ENCODE measurements at places on chromosomes 1 and 21.

DNA sequence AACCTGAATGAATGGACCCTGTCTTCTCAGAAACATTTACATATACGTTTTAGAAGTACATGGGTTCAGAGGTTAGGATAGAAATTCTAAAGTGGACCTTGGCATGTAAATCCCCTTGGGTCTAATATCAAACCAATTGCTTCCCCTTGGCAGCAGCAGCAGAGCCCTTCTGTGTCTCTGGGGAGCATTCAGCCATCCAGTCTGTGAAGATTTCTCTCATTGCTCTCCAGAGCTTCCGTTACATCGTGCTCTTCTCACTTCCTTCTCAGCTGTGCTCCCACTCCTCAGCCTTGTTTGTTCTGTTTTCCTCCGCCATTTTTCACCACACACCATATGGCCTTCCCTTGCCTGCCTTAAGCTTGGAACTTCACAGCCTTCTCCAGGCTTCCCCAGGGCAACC is 61.5 kb upstream of the ATP1B1 start:
- DNase-seq, result no peak

GRCh38 chr1:91622616-91623015 is 122.0 kb downstream of the CDC7 start:
- no peak for DNase-seq

DNA sequence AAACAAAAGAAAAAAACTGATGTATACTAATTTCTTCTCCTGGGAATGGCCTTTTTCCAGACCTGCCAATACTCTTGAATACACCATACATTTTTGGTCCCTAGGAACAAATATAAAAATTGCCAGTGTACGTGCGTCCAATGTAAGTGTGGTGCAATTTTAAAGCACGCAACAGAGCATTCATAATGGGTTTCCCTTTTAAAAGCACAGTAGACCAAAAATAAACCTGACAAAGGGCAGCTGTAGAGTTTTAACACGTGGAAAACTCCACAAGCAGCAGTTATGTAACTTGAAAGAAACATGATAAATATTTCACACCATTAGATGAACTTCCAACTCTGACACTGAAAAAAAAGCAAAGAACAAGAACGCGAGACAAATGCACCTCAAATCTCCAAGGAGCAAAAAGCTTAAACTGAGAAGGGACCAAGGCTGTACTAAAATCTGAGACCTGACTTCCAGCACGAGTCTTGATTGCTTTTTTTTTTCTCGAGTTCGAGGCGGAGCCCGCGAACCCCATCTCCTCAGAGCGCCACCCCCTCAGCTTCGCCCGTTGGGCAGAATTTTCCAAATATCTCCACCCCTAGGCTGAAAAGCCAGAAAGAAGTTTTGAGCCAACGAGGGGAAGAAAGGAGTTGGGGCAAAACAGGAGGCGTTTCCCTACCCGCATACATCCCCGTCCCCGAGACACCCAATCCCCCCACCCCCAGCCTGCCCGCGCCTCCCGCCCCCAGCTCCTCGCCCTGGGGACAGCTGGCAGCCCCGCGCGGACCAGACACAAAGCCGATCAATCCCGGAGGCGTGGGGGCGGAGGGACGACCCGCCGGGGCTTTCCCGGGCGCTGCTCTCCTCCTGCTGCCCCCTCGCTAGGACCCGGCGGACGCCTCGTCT is at the start of gene JAM2:
JAM2 (plus strand) TSS at position 599 of the 891 bp plus-strand sequence. CDS start 564 bp downstream, outside the sequence.
- DNase-seq, result no peak

GRCh38 chr1:200634261-200635122 is 13.9 kb upstream of the KIF14 start:
- DNase-seq, result no peak

DNA sequence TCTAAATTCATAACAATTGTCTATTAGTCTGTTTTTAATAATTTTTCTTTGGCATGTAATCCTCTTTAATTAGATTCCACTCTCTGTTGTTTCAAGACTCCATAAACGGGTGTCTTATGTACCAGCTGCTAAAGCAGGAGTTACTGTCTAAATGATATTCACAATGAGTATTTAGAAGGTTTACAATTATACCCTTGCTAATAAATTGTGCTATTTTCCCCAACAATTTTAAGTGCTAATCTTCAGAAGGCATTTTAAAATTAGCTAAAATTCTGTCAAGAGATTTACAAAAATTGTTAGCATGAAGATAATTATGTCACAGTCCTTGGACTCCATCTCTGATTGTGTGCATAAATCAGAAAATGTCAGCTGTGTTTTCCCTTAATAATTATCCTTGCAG is 83.7 kb downstream of the DPYD start:
- no peak for DNase-seq

GRCh38 chr1:31605908-31606427 is 11.5 kb upstream of the HCRTR1 start:
- no peak for DNase-seq

DNA sequence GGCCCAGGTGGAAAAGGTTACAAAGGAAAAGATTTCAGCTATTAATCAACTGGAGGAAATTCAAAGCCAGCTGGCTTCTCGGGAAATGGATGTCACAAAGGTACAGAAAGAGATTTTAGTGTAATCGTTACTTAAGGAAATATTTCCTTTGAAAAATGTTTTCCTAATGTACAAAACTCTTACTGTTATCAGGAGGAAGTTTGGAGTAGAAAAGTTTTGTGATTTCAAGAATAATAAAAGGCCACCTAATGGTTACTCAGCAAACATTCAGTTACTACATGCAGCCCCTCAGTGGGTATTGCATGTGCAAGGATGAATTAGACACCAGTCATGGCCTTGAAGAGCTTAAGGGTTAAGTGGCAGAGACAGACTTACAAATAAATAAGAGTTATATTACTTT is 85.2 kb downstream of the SDCCAG8 start:
- no peak for DNase-seq

GRCh38 chr1:234409328-234409727 is 36.1 kb downstream of the COA6 start:
- DNase-seq, result no peak

- no peak for DNase-seq
These were observed 489.6 kb downstream of the TTLL7 start for GRCh38 chr1:83509301-83509781.

DNA sequence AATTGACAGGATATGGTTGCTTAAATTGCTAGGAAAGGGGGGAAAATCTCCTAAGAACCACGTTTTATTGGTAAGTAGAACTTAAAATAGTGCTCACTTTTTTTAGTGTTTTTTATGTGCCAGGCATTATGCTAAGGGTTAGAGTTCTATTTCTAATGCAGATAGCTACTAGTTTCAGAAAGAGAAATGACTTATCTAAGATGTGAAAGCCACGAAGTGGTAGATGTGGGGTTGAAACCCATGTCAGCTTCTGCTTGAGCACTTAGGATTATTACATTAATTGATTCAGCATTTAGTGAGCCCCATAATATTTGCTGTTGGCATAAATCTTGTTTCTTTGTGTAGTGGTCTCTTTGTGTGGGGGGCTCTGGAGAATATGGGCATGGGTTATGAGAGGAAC is 24.7 kb downstream of the CACHD1 start:
- DNase-seq, result no peak

GRCh38 chr1:71706029-71706671 is 576.2 kb downstream of the NEGR1 start:
- DNase-seq, result no peak

- no peak for DNase-seq
These were observed 53.7 kb downstream of the ELK4 start for GRCh38 chr1:205577874-205578658.

DNA sequence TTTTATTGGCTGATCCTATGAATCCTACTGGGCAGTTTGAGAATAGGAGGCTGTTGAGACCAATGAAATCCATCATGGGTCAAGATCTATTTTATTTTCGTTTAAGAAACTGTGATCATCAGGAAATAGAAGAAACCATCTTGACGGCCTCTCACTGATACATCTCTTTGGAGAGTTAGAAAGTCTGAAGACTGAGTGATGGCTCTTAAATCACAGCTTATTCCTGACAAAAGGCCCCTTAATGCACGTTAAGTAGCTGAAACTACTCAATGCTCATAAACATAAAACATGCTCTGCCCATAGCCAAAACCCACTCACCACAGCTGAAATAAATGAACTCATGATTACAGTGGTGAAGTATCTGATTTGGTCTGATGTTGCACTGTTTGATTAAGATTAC is 784.5 kb upstream of the NEGR1 start:
- DNase-seq, result no peak

GRCh38 chr1:207431508-207431907 is 22.6 kb upstream of the CR2 start:
- DNase-seq, result no peak

DNA sequence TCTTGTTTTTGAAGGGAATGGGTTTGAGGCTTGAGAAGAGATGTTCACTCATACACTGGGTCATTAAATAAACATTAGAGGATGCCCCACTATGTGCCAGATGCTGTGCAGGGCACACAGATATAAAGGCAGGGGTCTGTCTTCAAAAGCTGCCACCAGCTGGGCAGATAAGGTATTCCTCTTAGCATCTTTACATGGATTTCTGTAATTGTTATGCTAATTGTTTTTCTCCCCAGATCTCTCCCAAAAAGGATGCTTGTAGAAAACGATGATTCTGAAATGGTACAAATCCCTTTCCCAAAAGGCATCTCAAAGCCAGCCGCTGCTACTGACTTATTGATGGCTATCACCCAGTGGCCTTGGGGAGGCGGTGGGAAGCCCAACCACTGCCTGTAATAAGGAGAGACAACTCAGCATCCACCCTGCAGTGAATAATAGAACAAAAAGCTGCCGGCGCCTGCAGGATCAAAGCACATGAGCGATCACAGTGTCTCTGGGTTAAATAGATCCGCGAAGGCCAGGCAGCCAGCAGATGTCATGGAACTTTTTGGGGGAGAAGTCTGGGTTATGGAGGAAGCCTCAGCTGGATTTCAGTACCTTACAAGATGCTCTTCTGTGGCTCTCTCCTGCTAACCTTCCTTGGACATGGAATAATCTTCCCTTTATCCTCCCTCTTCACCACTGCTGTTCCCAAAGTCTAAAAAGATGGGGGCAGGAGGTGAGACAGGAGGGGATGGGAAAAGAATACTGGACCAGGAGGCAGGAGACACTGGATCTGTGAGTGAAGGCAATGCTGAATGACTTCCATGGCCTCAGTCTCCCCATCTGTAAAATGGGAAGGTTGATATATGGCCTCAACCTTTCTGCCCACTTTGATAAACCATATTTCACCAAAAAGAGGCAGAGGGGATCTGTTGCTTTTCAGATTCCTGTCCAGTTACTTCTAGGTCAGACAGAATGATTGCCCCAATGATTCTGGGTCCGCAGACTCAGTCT is 54.8 kb upstream of the CD34 start:
- DNase-seq, result no peak

DNA sequence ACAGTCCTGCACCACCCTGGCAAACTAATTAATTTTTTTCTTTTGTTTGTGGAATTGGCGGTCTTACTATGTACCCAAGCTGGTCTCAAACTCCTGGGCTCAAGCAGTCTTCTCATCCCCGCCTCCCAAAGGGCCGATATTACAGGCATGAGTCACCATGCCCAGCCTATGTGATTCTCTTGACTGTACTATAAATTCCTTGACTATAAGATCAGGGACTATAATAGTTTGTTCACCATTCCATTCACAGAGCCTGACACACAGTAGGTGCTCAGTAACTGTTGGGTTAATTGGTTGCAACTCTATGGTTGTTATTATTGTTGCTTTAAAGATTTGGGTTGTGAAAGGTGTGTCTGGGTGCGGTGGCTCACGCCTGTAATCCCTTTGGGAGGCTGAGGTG is 17.2 kb downstream of the DAP3 start:
- DNase-seq, result no peak

GRCh38 chr1:192626366-192627179 is 9.4 kb upstream of the RGS13 start:
- no peak for DNase-seq

DNA sequence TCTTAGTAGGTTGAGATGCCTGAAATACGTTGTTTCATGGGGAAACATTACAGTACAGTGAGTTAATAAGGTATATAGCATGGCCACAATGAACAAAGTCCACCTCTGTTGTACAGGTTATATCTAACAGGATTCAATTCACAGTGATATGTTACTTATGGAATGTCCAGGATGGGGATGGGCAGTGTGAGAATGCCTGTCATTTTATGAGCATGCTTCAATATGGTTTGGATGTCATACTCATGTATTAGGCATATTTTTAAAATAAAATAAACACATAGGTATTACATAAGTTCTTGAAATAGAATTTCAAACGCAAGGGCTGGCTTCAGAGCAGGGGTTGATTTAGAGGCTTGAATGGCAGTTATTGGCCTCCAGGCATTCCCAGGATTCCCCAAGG is 6.1 kb upstream of the PHLDA3 start:
- no peak for DNase-seq

DNA sequence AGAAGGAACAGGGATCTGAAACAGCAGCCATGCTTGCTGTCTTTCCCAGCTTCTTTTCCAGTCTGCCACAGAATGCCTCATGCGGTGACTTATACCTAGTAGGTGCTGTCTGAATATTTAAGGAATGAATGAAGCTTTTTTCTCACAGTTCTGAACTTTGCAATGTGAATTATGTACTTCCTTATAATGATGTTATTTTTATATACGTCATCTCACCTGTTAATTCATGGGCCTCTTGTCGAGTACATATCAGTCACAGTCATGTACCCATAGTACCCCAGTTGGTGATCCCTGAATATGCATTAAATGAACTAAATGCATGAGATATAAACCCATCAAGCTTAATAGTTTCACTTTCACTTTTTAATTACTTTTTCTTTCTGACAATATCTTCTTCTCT is 132.7 kb downstream of the NTNG1 start:
- no peak for DNase-seq

DNA sequence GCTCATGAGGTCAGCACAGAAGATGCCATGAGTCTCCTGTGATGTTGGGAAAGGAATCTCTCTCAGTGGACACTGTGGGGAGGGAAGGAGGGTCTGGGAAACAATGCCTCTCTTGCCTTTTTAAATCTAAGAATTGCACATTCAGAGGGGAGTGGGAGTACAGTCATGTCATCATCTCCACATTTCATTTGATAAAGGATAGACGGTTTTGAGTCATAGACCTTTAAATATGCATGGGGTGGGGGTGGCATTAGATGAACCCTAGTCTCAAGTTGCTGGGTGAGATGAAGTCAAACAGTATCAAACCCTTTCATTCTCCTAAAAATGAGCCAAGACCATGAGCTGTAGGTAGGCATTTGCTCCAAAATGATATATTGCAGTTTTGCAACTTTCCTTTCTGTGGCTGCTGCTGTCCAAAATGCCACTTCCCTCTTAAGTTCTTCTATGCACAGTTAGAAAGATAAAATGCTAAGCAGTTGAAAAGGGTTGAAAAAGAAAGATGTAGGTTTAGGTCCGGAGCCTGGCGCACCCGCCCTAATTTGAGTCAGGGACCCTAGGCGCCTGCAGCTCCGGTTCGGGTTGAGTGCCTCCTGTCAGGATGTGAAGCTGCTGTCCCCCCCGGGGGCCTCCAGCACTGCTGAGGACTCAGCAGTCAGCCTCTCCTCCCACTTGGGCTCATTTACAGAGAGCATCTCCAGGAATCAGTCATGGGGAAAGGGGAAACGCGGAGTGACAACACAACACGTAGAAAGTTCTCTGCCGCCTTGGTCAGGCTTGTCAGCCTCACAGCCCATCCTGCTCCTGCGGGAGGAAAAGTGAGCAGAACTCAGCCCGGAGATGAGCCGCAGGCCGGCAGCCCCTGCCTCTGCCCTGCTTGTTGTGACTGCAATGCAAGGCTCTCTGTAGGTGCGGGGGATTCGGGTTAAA is 479.3 kb upstream of the RUNX1 start:
- DNase-seq, result no peak

Measured in epithelial cell of proximal tubule (primary cell).